AG09319 (cell line): ENCODE measurements at places on chromosomes 2 and 18.

- DNase-seq: no peak
Observed at GRCh38 chr2:240688553-240688919, 3.1 kb upstream of the AQP12A start.

DNA sequence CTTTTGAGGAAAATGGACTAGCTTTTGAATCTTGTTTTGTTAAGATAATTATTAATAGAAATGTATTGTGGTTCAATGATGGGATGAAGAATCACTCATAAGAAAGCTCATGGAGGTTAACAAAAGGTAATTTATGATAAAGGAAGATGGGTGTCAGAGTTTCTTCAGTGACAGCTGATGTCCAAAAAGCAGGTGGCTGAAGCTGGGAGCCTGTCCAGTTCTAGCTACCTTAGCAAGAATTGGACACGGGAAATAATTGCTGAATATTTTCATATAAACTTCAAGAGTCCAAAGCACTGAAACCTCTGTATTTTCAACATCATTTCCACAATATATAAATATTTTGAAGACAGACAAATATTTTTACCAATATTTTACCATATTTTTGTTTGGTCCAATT lies 1505.8 kb upstream of the SLC39A10 start:
- DNase-seq: no peak

- DNase-seq: no peak
Observed at GRCh38 chr2:218435003-218435982, 16.4 kb downstream of the VIL1 start.

DNA sequence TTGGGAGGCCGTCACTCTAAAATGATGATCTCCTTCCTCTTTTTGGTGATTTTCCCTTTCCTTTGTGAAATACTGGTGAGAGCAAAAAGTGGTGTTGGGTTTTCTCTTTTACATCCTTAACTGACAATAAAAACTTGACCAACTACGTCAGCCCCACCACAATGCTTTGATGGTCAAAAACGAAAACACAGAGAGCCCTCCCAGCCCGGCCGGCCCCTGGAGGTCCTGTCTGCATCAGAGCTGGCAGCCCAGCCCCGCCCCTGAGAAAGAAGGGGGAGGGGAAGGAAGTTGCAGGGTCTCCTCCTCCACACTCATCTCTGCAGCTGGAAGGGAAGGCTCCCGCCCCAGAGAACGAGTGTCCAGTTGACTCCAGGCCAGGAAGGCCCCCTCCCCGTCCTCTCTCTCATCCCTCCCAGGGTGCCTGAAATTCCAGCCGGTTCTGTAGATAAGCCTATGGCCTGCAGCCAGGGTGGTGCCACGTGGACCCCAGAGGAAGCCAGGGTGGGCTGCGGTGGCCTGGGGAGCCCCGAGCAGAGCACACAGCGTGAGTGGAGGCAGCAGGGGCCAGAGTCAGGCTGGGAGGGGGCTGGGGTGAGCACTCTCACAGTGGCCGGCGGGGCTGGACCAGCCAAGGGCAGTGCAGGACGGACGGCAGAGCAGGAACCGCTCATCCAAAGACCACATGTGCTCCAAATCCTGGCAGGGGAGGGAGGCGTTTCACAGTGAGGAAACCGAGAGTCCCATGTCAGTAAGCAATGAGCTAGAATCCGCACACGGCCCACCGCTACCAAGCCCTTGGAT lies 19.8 kb downstream of the BIN1 start:
- no peak for DNase-seq

DNA sequence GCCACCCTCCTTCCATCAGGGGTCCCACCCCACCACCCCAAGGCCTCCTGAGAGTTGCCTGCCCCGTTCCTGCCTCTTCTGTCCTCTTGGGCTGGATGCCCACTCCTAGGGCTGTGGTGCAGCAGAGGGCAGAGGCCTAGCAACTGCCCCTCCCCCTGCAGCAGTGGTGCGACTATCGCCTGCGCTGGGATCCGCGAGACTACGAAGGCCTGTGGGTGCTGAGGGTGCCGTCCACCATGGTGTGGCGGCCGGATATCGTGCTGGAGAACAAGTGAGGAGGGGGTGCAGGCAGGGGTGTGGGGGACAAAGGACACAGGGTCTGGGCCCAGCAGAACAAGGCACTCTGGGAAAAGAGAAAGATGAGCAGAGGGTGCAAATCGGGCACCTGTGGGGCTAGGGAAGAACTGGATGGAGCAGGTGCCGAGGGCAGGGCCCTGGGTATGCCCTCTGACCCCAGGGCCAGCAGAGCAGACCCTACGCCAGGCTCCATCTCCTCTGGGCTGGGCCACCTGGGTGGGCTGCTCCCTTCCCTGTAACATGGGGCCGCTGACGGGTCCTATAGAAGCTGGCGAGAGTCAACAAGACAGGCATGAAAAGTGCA lies 1.0 kb downstream of the CHRNG start:
- DNase-seq: no peak

- DNase-seq: no peak
Observed at GRCh38 chr2:211157211-211157610, 600.8 kb downstream of the CPS1 start.

GRCh38 chr2:112151271-112151670 lies 13.1 kb downstream of the FBLN7 start:
- DNase-seq: no peak

DNA sequence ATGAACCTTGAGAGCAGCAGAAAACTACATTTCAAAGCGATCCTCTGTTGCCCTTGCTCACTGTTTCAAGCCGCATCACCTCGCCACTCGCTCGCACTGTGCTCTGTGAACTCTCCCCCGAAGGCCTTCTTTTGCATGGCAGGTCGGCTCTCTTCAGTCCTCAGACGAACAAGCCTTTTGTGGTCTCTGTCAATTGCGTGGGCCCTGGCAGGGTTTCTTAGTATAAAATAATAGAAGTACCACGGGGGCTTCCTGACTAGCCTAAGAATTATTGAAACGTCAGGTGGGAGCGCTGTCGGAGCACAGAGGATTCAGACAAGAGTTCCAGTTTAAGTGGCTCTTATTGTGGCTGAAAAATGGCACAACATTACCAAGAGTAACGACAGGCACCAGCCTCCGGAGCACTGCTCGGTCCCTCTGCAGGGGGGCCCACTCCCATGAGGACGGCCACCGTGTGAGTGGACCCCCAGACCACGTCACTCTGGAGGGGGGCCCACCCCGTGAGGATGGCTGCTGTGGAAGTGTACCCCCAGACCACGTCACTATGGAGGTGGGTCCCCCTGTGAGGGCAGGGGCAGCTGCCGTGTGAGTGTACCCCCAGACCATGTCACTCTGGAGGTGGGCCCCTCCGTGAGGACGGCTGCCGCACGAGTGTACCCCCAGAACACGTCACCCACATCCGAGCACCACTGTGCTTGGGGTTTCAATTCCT lies 237.7 kb downstream of the HDAC4 start:
- no peak for DNase-seq

DNA sequence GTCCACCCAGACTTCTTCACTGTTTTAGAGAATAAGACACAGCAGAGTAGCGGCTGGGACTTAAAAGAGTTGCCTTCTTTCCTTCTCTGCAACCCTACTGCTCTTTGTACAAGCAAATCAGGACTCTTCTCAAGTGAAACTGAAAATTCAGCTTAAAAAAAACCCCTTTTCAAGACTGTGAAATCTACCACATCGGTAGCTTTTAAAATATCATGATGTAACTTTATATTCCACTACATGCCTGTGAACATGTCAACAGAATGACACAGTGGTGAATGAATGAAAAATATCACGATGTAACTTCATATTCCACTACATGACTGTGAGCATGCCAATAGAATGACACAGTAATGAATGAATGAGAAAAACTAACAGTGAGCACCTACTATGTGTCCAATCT lies 53.4 kb downstream of the TCF4 start:
- DNase-seq: no peak

- no peak for DNase-seq
Observed at GRCh38 chr18:43876286-43876685, 599.0 kb upstream of the SYT4 start.

GRCh38 chr2:23532391-23533337 lies 147.7 kb downstream of the KLHL29 start:
- no peak for DNase-seq

- DNase-seq: no peak
Observed at GRCh38 chr18:23727707-23728493, 38.6 kb downstream of the LAMA3 start.

DNA sequence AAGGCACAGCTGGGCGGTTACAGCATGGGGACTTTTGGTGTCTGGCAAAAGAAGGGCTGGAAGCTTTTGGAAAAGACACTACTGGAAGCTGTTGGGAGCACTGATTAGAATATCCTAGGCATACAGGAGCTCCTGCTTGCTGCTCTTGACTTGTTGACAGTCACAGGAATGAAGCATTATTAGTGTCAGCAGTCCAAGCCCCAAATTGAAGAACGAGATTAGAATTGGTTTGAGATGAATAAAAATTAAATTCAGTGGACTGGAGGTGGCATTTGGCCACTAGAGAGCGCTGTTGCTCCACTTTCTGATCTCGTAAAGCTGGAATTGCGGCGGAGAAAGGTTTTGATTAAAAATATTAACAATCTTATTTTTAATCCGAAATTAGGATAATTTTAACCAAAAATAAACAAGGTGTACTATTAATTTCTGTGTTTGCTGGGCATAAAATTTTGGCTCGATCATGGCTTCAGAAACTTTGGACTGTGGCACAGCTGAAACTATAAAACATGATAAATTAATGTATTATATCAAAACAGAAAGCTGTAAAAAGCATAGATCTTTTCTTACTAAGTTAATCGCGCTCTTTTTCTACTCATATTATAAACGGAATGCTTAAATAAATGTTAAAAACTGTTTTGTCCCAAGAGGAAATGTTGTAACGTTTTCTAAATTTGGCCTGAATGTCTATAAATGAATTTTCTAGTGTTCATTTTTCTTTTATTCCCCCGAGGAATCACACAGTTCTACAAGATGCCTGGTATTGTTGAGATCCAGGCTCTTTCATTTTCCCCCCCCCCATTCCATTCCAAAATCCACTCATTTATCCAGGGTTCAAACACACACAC lies 2.4 kb upstream of the HOXD8 start:
- DNase-seq: peak; percentile 7

GRCh38 chr18:2348003-2348402 lies 223.3 kb downstream of the METTL4 start:
- no peak for DNase-seq

- DNase-seq: no peak
Observed at GRCh38 chr18:79533591-79533990, 137.9 kb downstream of the NFATC1 start.

- DNase-seq: no peak
Observed at GRCh38 chr2:102932501-102932900, 170.7 kb downstream of the TMEM182 start.

GRCh38 chr2:132581991-132582738 lies 87.8 kb downstream of the LYPD1 start:
- DNase-seq: peak; percentile 30

- peak; percentile 50 for DNase-seq
Observed at GRCh38 chr2:179235463-179236108, 29.0 kb downstream of the SESTD1 start.

- DNase-seq: no peak
Observed at GRCh38 chr18:32530947-32531651, 60.4 kb upstream of the GAREM1 start.

- peak; percentile 31 for DNase-seq
Observed at GRCh38 chr2:96906729-96907114, 36.8 kb upstream of the SEMA4C start.

GRCh38 chr2:223508372-223508771 lies 93.8 kb downstream of the SCG2 start:
- no peak for DNase-seq

DNA sequence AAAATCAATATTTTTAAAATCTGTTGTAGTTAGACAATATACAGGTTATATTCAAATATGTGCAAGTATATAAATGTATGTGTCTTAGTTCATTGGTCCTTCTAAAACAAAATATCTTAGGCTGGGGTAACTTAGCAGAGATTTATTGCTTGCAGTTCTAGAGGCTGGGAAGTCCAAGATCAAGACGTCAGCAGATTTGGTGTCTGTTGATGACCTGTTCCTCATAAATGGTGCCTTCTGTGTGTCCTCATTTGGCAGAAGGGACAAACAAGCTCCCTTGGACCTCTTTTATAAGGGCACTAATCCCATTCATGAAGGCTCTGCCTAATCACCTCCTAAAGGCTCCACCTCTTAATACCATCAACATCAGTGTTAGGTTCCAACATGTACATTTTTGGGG lies 31.3 kb downstream of the ABI2 start:
- no peak for DNase-seq

- DNase-seq: no peak
Observed at GRCh38 chr2:135132314-135132713, 80.2 kb downstream of the RAB3GAP1 start.

DNA sequence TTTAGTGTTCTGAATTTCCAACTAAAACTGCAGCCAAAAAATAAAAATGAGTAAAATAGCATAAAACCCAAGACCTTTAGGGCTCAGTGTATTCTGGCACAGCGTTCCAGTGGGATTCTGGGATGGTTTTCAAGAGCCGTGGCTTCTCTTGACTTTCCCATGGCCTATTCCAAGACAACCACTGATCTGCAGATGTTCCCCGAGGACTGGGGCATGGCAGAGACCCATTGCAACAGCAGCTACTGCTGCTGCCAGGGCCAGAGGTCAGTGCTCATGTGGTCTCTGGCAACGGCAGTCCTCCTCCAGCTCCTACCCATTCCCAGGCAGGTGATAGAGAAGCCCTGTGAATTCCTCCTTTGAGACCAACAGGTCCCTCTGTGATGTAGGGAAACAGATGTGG lies 26.8 kb downstream of the TNP1 start:
- DNase-seq: no peak

GRCh38 chr2:108154366-108155061 lies 85.3 kb upstream of the SULT1C3 start:
- DNase-seq: no peak

- no peak for DNase-seq
Observed at GRCh38 chr2:199366406-199366805, 91.3 kb downstream of the SATB2 start.
